ENCODE measurements at places on chromosomes 5 and 9.

GRCh38 chr9:101848485-101848919 lies 110.1 kb upstream of the GRIN3A start:
- no peak for DNase-seq

DNA sequence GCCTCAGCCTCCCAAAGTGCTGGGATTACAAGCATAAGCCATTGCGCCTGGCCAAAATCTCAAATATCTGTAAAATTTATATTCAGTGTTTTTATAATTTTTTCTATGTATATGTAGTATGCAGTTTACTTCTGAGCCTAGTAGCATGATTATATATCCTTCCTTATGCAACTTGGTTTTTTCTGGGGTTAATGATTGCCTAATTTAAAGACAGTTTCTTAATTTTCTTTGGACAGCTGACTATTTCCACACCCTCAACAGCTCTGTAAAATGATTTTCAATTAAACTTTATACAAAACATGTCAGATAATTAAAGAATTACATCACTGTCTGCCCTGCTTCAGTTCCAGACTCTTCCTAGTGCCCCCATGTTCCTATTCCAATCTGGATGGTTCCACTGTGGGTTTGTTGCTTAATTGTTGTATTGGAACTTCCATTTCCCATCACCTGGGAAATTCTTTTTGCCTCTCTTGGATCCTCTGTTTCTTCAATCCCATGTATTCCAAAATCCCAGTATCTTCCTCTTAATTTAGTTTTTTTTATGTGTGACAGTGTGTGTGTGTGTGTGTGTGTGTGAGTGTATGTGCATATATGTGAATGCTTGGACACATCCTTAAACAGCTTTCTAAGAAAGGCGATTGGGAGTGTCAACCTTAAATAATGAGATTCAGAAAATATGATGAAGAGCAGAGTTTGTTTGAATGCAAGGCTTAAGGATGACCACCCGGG lies 53.2 kb downstream of the C5orf22 start:
- no peak for DNase-seq

DNA sequence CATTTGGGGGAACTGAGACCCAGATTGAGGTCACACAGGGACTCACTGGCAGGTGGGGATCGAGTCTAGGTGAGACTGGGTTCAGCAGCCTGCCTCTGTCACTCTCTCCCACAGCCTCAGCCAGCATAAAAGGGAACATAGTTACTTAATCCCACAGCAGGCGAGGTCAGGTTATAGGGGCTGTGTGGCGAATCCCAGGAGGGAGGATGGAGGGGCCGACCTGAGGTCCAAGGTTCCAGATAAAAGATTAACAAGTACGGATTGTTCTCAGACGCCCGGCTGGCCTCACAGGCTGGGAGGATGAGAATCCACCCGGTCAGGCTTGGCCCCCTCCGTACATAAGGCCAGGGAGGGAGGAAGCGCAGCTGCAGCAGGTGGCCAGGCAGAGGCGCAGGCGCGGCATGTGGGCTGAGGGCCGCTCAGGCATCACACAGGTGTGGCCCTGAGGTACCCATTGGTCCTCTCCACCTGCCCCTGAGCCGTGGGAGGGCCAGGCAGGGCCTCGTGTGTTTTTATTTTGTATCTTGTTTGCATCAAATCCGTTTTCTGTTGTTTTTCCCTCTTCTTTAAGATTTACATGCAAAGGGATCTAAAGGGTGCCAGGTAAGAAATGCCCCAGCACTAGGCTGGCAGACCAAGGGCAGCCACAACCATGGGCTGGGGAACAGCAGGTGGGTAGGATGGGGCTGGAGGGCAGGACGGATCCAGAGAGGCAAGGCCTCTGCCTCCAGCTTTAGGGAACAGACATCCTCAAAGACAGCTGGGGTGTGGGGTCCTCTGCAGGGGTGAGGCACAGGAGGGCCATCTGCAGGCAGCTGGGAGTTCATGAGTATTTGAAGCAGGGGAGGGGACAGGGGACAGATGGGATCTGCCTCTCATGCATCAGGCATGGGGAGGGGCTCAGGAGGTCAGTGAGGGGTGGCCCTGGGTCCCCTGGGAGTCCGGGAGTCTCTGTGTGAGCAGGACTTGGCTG lies 3.6 kb downstream of the SUSD3 start:
- DNase-seq = no peak

GRCh38 chr5:136246122-136246521 lies 53.2 kb upstream of the SMIM32 start:
- no peak for DNase-seq

DNA sequence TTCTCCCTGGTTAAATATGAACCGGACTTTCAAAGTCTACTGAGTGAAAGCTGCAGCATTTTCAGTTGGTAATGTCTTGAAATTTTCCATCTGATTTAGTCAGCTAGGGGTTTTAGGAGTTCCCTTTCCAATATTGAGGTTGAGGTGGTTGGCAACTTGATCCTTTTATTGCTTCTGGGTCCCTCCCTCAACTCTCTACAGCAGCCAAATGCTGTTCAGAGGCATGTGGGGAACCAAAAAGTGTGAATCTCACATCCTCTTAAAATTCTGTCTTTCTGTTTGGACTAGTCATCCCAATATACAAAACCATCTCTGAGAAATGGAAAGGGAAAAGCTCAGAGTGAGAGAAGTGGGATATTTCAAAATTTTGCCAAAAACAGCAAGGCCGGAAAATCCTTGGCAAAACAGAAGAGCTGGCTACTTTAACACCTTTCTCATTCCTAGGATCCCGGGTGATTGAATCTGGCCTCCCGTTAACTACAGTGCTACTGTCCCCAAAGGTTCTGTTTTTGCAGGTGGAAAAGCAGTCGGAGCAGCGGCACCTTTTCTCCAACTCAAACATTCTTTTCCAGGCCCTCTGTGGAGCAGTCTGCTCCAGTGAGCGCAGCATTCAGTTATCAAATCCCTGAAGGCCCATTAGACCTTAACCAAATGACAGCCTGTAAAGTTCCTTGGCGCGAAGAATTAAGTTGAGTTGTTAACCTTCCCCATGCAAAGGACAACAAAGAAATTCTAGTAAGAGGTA lies 345.9 kb upstream of the NUDT12 start:
- no peak for DNase-seq

DNA sequence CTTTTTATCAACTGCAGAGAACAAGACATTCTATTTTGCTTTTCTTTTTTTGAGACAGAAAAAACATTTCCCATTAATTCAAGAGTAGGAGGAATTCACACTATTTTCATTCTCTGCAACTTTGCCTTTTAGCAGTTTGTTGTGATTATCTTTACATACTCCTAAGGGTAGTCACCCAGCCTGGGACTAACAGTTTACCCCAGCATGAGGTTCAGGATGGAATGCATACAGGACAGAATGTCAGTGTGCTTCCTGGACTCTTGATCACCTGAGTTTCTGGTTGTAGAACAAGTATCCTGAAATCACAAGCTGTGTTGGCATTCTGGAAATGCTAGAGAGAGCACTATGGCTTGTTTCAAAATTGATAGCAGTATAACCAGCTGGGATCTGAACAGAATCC lies 368.1 kb downstream of the KIF4B start:
- peak; percentile 53 for DNase-seq

- no peak for DNase-seq
Observed at GRCh38 chr5:158369241-158369640, 510.3 kb upstream of the CLINT1 start.

DNA sequence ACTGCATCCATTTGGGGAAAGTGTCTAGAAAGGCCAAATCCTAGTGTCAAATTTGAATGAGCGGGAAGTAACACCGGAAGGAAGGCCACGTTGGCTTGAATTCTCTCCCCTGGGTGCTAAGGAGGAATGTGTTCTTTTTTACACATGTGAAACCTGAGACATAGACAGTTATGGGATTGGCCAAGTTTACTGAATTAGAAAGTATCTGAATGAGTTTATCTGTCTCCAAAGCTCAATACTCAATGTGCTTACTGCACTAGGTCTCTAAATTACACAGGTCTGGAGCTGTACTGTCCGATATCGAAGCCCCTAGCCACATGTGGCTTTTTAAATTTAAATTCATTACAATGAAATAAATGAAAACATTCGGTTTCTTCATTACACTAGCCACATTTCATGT lies 6.0 kb downstream of the DMRT1 start:
- no peak for DNase-seq

DNA sequence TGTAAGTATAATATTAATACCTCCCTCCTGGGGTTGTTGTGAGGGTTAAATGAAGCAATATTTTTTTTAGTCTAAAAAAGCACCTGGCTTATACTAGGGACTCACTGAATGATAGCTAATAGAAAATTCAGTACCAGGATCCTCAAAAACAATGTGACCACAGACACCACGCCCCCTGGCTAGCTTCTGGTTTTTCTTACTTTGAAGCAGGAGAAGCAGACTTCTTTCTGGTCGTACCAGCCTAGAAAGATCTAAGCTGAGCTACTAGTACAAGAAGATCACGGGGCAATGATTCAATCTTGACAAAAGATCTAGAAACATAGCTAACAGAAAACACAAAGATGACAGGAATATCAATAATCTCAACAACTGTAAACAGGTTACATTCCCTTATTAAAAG lies 218.5 kb upstream of the SLC30A5 start:
- DNase-seq = no peak

- DNase-seq = no peak
Observed at GRCh38 chr5:14492331-14492964, 89.1 kb upstream of the OTULINL start.

- no peak for DNase-seq
Observed at GRCh38 chr5:154058055-154059038, 19.6 kb downstream of the MFAP3 start.

DNA sequence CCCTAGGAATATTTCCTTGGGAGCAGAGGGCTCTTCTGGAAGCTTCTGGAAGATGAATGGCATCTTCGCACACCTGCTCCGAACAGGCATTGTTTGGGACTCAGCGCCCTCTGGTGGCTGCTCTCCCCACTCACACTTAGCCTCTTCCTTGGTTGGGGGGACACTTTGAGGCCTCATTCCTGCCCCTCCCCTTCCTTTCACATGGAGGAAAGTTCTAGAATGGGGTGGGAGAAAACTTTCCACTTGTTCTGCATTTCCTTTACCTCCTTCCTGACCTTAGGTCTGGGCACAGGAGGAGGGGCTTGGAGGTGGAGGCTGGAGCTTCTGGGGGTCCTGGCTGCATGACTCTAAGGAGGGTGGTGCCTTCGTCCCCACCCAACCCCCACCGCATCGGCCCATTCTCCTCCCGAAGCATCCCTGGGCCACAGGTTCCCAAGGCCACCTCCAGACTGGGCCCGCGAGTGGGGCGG lies 19.3 kb upstream of the SMIM32 start:
- DNase-seq = peak; percentile 64

Data from Ammon's horn (tissue), 1 donor.